ENCODE measurements at places on chromosomes 7 and 10.
A peak's percentile ranks its signal among the peaks of the same experiment; 100 is the strongest.

DNA sequence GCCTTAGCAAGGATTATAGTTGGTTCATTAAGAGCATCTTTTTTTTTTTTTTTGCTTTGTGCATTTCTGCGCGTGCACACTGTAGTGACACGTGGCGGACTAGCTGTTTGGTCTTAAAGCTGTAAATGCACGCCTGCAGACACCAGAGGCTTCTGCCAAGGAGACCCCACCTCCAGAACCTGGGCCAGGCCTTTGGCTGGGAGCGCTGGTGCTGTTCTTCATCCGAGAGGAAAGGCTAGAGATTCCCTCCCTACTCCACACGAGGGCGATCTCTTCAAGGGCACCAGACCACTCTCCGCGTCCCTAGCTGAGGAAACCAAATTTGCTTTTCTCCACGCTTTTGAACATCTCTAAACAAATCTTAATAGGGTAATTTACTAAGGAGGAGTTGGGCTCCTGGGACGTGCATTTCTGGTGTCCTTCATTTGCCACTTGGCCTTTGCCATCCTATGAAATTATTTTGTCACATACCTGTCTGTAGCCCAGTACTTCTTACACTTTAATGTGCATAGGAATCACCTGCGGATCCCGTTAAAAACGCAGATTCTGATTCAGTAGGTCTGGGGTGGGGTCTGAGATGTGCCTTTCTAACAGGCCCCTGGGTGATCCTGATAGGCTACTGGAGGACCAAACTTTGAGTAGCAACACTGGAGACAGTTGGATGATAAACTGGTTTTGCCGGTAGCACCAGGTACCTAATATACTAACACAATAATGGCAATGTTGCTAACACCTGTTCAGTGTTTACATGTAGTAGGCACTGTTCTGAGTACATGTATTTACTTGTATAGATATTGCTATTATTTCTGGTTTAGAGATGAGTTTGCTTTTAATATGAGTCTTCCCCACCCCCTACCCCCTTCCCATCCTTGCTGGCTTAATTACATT, 1.3 kb upstream of the SLC26A5 start:
- no peak for DNase-seq

DNA sequence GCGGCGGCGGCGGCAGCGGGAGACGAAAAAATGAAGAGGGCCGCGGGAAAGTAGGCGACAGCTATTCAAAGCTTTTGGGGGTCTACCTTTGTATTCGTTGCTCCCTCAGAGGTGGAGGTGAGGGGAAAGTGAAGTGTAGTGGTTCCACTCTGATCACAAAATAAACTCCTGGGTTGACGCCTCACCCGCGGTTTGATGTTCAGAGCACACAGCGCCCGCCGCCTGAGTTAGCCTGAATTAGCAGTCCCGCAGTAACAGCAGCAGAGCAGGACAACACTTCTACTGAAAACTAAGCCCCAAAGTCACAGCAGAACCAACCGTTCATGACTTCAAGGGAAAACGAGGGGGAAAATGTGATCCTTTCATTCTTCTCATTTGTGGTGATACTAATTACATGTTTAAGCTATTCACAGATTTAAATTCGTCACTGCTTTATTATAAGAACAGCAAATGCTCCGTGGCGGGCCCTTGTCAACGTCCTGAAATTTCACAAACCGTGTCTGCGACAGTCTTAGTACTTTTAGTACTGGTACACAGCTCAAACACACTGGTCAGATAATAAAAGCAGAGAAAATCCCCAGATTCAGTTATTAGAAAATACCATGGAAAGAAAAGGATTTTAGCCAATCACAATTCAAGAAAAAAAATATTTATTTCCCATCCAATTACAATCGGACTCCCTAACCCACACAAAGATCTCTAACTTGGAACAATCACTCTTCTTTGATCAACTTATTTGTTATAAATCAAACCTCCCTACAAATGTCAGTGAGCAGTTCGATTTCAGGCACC, 563 bp upstream of the JMJD1C start:
- no peak for DNase-seq

DNA sequence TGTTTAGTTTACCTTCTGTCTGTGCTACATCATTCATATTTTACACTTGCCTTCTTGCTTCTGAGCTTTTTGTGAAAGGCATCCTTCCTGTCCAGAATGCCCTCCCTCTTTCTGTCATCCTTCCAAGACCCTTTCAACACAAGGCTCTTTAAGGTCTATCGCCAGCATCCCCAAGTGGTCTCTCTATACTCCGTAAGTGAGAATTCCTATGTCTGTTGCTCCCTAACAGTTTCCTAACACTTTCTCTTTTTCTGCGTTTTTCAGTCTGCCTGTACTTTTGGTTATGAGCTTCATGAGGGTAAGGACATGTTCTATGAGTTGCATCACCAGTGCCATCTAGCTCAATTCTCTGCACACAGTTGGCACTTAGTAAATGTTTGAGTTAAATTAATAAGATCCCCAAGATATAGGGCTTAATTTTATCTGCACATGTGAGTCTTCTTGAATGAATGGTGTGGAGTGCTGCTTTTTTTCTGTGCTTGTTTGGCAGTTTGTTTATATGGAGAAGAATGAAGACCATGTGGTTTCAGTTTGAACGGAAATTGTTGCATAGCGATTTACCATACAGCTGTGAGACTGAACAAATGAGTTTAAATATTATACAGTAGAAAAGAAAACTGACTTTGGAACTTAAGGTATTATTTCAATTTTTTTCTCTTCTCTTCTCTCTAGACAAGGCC, 29.4 kb downstream of the RABGEF1 start:
- DNase-seq: no peak

DNA sequence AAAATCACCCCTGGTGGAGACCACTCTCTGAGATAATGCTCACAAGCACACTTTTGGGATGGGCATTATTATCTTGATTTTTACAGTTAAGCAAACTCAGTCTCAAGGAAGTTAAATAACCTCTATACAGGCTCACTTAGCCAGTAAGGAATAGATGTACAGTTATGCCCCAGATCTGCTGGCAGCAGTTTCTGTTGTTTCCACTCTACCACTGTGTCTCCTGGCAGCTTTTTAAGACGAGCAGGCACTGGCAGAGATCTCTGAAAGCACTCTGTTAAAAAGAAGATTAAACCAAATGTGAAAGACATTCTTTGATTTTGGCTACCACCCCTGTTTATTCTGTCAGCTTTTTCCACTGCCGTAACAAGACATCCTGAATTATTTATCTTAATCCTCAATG, 73.2 kb downstream of the SRI start:
- no peak for DNase-seq

DNA sequence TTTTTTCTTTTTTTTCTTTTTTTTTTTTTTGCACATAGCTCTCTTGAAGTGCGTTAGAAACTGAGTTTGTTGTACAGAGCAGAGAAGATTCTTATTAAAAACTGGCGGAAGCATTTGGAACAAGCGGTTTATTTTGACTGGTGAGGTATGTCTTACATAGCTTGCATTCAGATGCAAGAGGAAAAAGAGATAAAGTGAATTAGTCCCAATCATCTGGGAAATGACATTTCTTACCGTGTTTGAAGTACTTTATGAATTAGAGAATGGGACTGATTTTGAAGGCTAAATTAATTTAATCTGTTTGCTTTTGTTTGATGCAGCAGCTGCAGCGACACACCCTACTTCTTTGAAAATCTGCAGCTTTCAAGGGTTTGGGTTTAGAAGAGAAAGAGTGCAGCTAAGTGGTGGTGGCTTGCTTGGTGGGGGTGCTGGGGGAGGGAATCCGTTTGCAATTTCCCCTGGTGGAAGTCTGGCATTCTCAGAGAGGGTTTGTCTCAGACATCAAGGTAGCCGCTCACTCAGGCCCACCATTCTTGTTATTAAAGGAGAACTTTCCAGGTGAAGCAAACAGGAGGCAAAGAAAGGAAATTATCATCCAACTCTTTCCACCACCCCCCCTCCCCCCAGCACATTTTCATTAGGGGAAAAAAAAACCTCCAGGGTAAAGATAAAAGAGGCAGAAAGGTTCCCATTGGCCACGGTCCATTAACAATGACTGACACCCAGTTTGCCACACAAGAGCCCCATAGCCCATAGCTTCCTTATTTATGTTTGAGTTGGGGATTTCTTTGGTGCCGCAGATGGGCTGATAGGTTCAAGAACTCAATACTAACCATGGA, 231.7 kb downstream of the SKIDA1 start:
- DNase-seq: no peak

DNA sequence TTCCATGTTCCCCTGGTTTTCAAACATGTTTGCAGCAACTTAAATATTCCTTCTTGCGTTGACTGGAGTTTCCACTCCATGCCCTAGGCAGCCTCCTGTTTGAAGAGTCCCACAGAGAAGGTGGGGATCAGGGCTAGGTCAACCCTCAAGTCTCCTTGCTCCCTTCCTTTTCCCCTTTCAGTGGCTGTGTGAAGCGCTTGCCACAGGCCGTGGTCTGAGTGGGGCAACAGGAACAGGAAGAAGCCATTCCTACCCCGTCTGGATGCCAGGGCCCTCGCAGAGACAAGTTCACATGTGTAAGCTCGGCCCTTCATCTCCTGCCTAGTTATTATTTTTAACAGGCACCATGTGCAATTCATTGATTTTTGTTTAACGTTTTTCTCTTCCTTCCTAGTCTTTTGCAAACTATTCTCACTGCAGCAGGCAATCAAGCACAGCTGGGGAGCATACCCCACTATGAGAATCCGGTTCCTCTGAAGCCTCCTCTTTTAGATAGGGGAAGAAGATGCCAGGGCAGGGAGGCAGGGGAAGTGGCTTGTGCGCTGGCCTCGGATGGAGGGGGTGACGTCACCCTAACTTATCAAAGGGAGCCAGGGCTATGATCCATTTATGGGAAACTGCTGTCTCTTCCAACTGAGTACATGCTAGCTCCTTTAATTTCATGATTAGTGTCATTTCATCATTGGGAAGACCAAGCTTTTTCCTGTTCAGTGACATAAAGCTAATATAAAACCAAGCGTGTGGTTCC, 64.2 kb downstream of the PRLHR start:
- DNase-seq: no peak

DNA sequence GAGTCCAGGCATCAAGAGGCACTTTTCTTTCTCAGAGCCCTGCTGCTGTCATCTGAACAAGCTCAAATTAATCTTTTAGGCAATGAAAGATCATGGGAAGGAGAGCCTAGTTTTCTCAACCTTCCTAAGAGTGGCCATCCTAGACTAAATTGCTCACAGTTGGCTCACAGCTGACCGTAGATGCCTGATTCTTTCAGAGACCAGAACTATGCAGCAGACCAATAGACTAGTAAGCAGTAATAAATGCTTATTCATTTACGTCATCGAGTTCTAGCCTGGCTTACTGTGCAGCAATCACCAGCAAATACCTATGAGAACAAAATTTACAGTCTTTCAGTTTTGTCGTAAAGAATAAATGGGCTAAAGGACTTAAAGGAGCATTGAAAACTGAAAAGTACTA, 602.9 kb upstream of the GHITM start:
- peak; percentile 65 for DNase-seq

DNA sequence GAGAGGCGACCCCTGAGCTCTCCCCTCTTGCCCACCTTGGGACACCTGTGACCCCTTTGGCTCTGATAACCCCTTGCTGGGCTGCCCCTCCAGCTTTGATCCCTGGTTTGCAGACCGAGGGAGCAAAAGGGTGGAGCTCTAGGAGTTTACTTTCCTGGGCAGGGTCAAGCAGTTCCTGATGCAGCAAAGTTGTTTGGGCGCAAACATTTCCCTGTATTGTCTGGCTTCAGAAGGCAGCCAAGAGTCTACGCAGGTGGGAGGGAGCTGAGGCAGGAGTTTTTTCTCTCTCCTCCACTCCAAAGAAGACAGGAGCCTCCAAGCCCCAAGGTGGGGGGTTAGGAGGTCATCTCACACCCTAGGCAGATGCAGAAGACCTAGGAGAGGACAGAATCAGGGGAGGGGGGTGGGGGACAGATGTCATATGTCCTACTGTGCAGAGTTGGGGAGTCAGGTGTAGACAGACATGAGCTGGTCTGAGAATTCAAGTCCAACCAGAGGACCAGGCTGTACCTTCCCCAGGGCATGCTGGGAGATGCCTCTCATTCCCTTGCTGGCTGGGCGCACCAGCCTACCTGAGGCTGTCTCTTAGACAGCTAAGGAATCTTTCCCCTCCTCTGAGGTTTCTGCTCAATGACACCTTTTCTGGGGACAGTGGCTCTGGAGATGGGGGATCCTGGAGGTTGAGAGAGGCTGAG, 20.5 kb downstream of the TMEM270 start:
- no peak for DNase-seq

GRCh38 chr7:150586785-150587152, 19.6 kb downstream of the GIMAP4 start:
- no peak for DNase-seq

DNA sequence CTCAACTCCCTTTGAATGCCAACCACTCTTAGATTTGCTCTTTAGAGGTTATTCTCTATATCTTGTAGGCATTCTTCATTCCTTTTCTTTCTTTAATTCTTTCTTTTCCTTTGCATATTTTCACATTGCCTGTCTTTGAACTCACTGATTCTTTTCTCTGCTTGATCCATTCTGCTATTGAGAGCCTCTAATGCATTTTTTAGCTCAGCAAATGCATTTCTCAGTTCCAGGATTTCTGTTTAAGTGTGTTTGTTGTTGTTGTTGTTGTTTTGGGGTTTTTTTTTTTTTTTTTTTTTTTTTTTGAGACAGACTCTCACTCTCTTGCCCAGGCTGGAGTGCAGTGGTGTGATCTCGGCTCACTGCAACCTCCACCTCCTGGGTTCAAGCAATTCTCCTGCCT, 71.6 kb downstream of the FBXL13 start:
- no peak for DNase-seq

DNA sequence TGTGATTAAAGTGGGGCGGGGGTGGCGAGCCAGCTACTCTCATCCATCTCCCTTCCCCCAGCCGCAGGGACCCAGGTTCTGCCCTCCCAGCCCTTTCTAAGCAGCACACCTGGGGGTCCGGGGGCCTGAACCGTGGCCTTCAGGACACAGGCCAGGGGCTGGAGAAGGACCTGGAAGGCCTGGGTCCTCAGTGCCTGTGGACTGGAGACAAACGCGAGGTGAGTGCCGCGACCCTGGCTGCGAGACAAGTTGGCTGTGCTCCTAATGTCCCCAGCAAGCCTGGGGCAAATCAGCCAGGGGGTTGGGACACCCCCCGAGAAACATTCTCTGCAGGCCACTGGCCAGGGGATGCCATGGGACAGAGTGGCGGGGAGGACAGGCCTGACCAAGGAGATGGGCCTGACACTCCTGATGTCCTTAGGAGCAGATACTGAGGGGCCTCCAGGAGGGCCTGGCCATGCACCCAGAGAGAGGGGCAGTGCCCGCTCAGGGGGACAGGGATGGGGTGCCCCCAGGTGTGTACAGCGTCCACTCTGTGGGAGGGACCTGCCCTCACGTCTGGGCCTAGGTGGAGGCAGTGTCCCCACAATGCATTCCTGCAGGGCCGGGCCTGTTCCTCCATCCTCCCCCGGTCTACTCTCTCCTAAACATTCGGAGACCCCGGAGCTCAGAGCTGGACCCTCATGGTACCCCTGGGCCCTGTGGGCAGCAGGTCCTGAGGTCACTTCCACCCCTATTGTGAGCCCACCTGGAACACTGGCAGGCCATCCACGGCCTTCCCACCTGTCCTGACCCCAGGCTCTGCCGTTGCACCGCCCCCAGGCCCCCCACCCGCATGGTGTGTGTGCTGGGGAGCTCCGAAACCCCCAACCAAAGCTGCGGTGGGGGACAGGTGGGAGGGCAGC, 13.1 kb downstream of the BRAT1 start:
- DNase-seq: no peak

- DNase-seq: no peak
Observed at GRCh38 chr7:137025469-137026175, 157.2 kb downstream of the CHRM2 start.

- no peak for DNase-seq
Observed at GRCh38 chr10:5281356-5281755, 83.4 kb upstream of the UCN3 start.
